ENCODE measurements at places on chromosomes 16 and 17.

GRCh38 chr17:59367657-59368045, 36.2 kb downstream of the YPEL2 start:
- H3K36me3 ChIP-seq, result no peaks in the 10 kb centered on the region
- H3K27ac ChIP-seq, result no peak overlapping the region
- no peak for DNase-seq

- H3K4me3 ChIP-seq, result no peak overlapping the region
- H3K36me3 ChIP-seq, result no peaks in the 10 kb centered on the region
- H3K27ac ChIP-seq, result peak overlapping the region; percentile 35
- no peak for DNase-seq
- no peaks in the 10 kb centered on the region for H3K4me1 ChIP-seq
Measured at GRCh38 chr16:35516971-35517370, 2057.6 kb downstream of the TP53TG3F start.

DNA sequence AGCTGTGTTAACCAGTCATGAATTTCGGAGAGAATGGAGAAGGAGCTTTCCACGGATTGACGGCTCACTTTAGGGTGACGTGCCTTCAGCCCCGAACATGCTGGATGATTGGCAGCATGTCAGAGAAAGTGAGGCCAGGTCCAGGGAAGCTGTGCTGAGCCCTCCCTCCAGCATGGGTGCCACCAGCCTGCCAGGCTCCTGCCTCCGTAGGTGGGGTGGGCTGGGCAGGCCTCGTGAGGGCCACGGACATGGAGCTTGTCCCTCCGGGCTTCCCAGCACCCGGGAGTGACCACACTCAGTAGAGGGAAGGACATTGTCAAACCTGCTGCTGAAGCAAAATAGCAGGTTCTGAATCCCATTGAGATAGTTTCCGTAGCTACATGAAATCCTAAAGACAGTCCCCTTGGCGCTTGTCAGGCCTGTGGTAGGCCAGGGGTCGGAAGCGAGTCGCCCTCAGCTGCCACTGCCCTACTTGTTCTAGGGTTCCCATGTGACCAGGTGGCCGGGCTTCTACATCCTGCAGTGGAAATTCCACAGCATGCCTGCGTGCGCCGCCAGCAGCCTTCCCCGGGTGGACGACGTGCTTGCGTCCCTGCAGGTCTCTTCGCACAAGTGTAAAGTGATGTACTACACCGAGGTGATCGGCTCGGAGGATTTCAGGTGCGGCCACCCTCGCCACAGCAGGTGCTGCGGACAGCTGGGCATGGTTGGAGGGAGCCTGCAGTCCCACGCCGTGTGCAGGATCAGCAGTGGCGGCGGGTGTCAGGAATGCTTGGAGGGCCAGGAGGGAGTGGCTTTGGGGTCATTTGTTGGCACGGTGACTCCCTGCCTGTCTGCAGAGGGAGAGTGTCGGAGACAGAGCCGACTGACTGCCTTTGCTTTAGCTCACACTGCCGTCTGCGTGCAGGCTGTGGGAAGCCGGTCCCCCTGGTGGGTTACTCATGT, 72.3 kb downstream of the SEC14L1 start:
- H3K27me3 ChIP-seq, result no peaks in the 10 kb centered on the region
- H3K27ac ChIP-seq, result no peak overlapping the region
- no peak for DNase-seq
- H3K4me1 ChIP-seq, result no peaks in the 10 kb centered on the region
- peaks cover 84% of the 10 kb centered on the region for H3K36me3 ChIP-seq

DNA sequence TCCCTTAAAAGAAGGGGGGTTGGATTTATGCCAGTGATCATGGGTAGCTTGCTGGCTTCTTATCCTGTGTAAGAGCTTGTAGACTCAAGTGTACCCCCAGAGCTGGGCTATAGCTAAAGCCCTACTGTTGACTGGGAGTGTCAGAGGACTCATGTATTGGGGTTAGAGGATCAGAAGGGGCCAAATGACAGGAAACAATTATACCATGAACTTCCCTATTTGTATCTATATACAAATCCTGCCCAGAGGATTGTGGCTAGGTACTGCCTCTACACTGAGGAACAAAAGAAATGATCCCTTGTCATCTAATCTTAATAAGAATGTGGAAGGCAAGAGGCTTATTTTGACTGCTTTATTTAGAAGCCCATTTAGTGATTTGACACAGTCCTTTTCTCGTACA, 14.3 kb downstream of the ZP2 start:
- no peak for DNase-seq
- no peak overlapping the region for H3K4me3 ChIP-seq
- H3K27ac ChIP-seq, result no peak overlapping the region
- H3K27me3 ChIP-seq, result no peaks in the 10 kb centered on the region
- no peaks in the 10 kb centered on the region for H3K36me3 ChIP-seq
- no peaks in the 10 kb centered on the region for H3K4me1 ChIP-seq

- peaks cover 22% of the 10 kb centered on the region for H3K36me3 ChIP-seq
- no peak overlapping the region for H3K27ac ChIP-seq
- DNase-seq, result no peak
- no peaks in the 10 kb centered on the region for H3K4me1 ChIP-seq
Measured at GRCh38 chr16:1731073-1731472, 25.1 kb downstream of the MAPK8IP3 start.

- H3K27ac ChIP-seq, result no peak within 1 kb of the TSS
- DNase-seq, result no peak
- no peaks in the 10 kb centered on the region for H3K4me1 ChIP-seq
- H3K27me3 ChIP-seq, result no peaks in the 10 kb centered on the region
Measured at GRCh38 chr17:35879773-35880654, at the start of gene CCL5. Gene CCL5 (minus strand): TSS chr17:35880360.

DNA sequence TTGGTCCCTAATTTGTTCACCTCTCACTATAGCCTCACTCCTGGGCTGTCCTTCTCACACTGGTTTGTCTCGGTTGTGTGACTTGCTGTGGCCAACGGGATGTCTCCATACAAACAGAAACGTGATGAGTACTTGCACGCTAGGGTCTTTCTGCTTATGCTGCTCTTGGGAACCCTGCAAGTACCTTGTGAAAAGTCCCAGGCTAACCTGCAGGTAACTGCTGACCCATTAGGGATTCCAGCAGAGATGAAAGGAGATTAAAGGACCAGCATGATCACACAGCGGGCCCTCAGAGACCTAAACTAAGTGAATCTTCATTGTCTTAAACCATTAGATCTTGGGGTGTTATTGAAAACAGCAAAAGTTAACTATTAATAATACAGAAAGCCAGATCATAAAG, 562.8 kb upstream of the GOT2 start:
- no peak overlapping the region for H3K4me3 ChIP-seq
- peaks cover 23% of the 10 kb centered on the region for H3K27me3 ChIP-seq
- DNase-seq, result no peak
- no peaks in the 10 kb centered on the region for H3K36me3 ChIP-seq

DNA sequence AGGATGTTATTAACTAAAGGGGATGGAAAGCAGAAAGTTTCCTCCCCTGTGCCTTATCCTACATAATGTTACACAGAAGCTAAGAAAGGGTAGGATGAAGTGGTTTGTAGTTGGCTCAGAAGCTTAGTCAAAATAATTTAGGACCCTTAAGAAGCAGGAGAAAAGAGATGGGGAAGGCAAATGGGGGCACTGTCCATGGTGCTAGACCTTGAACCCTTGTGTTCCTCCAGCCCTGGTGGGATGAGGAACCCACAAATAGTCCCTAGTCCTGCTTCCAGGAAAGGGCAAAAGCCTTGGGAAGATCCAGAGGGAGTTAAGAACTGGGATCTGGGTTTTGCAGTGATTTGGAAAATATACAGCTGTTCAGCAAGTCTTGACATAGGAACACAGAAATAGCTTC, 54.5 kb downstream of the SLC5A11 start:
- no peaks in the 10 kb centered on the region for H3K36me3 ChIP-seq
- no peaks in the 10 kb centered on the region for H3K4me1 ChIP-seq
- H3K4me3 ChIP-seq, result no peak overlapping the region
- H3K27me3 ChIP-seq, result no peaks in the 10 kb centered on the region
- no peak for DNase-seq
- no peak overlapping the region for H3K27ac ChIP-seq

DNA sequence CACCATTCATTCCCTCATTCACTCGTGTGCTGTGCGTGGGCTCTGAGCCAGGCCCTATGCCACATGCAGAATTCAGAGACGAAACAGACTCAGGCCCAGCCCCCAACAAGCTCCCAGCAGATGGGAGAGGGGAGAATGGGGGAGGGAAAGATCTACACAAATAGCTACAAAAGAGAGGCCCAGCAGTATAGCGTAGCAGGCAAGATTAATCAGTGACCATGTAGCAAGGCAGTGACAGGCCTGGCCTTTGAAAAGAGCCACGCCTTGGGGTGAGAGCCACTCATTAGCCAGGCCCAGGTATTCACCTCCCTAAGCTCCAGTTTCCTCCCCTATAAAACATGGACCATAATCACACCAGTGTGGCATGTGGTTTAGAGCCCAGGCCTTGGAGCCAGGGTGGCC, 16.4 kb upstream of the KRT19 start:
- H3K27me3 ChIP-seq, result no peaks in the 10 kb centered on the region
- no peaks in the 10 kb centered on the region for H3K36me3 ChIP-seq
- no peak for DNase-seq
- H3K4me3 ChIP-seq, result no peak overlapping the region
- H3K27ac ChIP-seq, result no peak overlapping the region
- peaks cover 29% of the 10 kb centered on the region for H3K4me1 ChIP-seq

DNA sequence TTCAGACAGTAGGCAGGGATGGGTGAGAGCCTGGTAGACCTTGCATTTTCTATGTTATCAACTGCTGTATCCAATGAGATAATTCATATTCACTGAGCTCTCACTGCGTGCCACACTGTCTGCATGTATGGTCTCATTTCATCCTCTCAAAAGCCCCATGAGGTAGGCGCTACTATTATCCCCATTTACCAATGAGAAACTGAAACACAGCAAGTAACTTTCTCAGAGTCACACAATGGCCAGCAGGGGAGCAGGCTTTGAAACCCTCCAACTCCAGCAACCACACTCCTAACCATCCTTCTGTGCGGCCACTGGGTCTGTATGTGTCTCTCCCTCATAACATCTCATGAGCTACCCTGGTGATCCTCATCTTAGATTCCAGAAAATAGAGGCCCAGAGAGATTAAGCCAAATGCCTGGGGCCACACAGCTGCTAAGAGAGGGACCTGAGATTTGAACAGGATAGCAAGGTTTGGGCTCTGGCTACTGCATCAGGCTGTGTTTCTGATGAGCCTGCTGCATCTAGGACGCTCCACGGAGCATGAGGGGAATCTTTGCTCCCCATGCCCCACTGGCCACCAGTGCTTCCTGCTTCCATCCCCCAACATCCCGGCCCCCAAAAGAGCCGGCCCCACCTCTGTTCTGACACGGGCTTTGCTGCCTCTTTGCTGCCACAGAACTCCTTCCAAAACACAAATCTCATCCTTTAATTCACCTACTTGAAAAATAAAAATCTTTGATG, 3.2 kb downstream of the CCR7 start:
- H3K4me3 ChIP-seq, result no peak overlapping the region
- H3K27me3 ChIP-seq, result no peaks in the 10 kb centered on the region
- no peaks in the 10 kb centered on the region for H3K36me3 ChIP-seq
- peaks cover 7% of the 10 kb centered on the region for H3K4me1 ChIP-seq

DNA sequence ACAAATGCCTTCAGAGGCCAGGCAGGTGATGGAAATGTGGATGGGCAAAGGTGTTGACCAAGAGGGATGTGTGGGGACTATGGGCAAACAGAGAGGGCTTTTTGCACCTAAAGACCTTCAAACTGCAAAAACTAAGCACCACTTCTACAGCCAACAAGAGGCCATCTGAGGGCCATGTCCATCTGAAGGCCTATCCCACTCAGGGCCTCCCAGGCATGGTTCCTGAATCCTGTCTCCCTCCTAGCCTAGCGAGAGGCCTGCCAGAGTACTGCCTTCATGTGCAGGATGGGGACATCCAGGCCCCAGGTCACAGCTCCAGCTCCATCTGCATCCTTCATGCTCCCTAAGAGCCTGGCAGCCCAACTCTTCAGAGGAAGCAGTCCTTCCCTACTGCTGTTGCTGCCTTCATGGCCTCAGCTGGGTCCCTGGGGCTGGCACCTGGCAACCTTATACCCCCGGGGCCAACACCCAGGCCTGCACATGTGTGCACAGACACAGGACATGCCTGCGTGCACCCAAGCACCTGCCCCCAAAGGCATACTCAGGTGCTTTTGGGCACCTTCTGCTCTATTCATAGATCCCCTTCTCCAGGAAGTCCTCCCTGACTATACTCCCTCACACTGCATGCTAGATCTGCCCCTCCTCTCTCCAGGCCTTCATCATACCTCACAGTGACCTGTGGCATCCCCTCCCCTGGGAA, 95.2 kb downstream of the C16orf78 start:
- no peaks in the 10 kb centered on the region for H3K36me3 ChIP-seq
- H3K4me1 ChIP-seq, result no peaks in the 10 kb centered on the region
- no peak overlapping the region for H3K4me3 ChIP-seq
